MG63 (cell line): ENCODE measurements at places on chromosomes 4 and X. TPM values are rescaled to one million over a fixed set of nuclear protein-coding genes. Genes with fewer than 3 reads are reported as not detected.
A peak's percentile ranks its signal among the peaks of the same experiment; 100 is the strongest.

Gene MCF2
- total RNA-seq: not detected in 2 replicates

Gene EDA
- total RNA-seq: 0.07 TPM in 1 of 2 replicates, not detected in the other

Gene UGT2B15
- not detected in 2 replicates for total RNA-seq

GRCh38 chrX:150602296-150602695 lies 33.9 kb downstream of the MTM1 start:
- DNase-seq: no peak

DNA sequence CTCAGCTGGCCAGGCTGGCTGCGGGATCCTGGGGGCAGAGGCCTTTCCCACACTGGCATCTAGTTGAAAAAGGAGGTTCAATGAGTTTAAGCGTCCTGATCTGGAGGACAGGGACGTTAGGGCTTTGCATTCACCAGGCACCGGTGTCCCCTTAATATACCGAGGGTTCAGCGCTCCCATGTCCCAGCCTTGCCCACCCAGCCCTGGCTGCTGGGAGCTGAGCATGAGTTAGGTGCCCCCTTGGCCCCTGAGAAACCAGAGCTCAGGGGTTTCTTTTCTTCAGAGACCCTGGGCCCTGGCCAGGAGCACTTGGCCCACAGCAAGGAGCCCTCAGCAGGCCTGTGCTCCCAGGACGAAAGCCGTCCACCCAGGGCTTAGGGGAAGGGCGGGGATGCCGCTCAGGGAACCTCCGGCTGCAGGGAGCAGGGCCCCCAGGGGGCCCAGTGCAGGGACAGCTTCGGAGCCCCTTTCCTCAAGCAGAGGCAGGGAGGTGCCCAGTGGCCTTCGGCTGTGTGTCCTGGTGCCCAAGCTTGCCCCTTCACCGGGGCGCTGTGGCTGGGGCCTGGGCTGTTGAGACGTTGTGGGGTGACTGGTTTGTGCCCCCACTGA lies 20.9 kb upstream of the DUSP9 start:
- no peak for DNase-seq

GRCh38 chr4:166903408-166903807 lies 330.9 kb downstream of the SPOCK3 start:
- DNase-seq: no peak

Gene DAPP1
- not detected in 2 replicates for total RNA-seq

Gene ETDA
- total RNA-seq: not detected in 2 replicates

DNA sequence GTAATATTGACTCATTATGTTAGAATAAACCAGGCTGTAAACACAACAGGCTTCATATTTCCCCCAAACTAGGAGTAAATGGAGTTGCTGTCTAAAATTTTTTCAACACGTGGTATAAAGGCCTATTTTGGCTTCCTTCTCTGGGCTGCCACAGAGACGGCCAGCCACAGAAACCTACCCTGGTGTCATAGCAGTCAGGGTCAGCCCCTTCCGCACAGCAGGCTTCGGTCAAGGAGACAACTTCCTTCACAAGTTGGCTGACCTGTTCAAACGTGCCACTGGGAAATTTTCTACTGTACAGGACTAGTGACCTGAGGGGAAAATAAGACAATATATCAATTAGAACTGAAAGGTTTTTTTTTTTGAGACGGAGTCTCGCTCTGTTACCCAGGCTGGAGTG lies 15.8 kb downstream of the GC start:
- DNase-seq: no peak

DNA sequence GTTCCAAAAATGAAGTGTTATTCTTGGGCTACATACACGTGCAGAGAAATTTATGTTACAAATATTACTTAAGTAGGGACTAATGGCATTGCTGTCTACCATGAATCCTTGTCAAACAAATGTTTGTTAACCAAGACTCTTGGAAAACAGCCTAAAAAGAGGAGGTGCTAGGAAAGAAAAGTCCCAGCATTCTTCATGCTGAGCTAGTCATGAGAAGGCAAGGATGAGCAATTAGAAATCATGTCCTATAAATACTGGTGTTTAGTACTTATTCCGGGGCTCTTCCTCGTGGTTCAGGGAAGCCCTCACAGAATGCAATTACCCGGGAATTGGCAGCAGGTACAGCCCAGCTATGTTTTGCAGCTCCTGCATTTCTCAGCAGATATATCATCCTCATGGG lies 378.1 kb upstream of the FTHL17 start:
- DNase-seq: peak; percentile 30

- DNase-seq: peak; percentile 63
Measured at GRCh38 chr4:2793586-2794485, 951 bp downstream of the SH3BP2 start.

DNA sequence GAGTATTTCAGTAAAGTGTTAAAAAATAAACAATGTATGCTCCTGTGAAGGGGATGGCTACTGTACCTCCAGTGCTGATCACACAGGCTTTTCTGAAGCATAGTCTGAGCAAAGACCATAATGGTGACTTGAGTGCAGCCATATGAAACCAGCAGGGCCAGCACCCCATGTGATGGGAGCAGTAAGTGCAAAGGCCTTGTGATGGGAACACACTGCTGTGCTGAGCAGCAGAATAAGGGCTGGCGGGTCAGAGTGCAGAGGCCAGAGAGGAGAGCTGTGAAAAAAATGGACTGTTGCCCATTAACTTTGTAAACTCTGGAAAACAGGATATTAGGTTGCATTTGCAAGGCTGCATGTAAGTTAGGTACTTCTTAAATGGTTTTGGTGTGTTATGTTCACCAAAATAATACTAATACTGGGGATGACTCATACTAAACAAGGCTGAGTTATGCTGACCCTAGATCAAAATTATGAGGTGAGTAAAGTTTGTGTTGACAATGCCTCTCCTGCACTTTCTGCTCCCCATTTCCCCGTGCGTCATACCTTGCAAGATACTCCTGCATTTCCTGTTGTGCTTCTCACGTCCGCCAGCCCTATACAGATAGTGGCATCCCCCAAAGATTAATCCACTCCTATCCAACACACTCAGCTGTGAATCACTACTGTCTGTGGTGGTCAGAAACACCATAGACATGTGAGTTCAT lies 67.0 kb upstream of the FAM9A start:
- DNase-seq: no peak
